ENCODE measurements at places on chromosomes 16 and 17. TPM values are rescaled to one million over a fixed set of nuclear protein-coding genes. Genes with fewer than 3 reads are reported as not detected.

HSF4 gene
- total RNA-seq = not detected

HBM gene
- not detected for total RNA-seq

ENDOV gene
- 13.8 TPM for total RNA-seq

CCDC102A gene
- total RNA-seq = 12.8 TPM

C16orf74 gene
- total RNA-seq = not detected

TBC1D3K gene
- not detected for total RNA-seq

LCMT1 gene
- total RNA-seq = 73.4 TPM

DLX4 gene
- not detected for total RNA-seq

DNA sequence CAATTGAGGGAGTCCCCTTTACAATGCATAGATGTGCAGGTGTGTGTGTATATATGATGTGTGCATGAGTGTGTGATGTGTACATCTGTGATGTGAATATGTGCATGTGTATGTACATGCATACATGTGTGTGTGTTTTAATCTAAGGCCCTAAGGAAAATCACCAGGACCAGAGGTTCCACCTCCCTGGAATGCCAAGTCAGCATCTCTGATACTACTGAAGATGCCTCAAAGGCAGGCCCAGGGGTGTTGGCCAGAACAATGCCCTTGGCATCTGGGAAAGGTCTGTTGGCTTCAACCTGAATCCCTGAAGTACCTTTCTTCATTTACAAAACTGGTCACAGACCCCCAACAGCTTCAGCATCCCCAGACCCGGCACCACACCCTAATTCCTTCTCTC, 129.5 kb downstream of the CDYL2 start:
- no peak for DNase-seq

- no peak for DNase-seq
These were observed 440 bp upstream of the ZNF778 start for GRCh38 chr16:89217138-89217387.

GRCh38 chr16:54720259-54720658, 210.4 kb upstream of the IRX5 start:
- DNase-seq = no peak

- no peak for DNase-seq
These were observed 45.2 kb upstream of the ZNF469 start for GRCh38 chr16:88337538-88337937.

DNA sequence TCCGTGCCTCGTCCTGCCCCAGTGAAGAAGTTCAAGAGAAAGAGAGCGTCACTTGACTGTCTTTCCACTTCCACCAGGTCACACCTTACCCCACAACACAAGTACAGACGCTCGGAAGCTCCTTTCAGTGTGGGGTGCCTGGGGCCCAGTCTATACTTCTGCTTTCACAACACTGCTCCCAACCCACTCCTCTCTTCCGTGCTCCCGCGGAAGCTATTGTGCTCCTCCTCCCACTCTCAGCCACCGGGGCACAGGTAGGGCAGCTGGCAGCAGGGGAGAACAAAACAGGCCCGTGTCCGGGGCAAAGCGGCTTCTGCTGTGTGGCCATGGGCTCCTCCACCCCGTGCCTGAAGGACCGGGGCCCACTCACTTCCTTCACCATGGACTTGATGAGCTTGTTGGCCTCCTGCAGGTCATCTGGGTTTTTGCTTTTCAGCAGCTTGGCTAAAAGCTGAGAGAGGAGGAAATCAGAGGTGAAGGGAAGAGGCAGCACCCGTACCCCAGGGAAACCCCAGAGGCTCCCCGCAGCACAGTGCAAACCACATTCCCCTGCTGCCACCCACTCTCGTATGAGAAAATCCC, 18.9 kb downstream of the GGA3 start:
- DNase-seq = no peak

GRCh38 chr17:16924696-16925440, 47.0 kb downstream of the TNFRSF13B start:
- DNase-seq = no peak

- no peak for DNase-seq
These were observed 325.1 kb upstream of the HSBP1 start for GRCh38 chr16:83482545-83483162.

DNA sequence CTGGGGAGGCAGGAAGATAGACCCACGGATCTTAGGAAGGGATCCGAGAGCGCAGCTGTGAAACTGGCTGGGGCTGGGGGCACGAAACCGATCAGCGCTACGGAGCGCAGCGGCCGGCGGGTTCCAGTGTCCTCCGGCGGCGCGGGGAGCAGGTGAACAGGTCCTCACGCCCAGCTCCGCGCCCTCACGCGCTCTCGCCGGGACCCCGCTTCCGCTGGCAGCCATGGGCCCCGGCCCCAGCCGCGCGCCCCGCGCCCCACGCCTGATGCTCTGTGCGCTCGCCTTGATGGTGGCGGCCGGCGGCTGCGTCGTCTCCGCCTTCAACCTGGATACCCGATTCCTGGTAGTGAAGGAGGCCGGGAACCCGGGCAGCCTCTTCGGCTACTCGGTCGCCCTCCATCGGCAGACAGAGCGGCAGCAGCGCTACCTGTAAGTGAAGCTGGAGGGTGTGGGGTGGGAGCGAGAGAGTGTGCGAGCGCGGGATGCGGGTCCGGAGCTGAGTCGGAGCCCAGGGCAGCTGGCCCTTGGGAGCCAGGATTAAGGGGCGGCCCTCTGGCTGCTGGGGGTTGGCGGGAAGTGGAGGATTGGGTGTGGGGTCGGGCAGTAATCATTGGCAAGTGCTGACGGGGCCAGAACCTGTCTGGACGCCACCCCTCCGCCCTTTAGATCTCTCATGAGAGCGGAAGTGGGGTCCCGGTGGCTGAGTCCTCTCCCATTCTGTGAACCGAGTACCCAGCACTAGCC, 479 bp downstream of the ITGA3 start:
- DNase-seq = peak; percentile 93

GRCh38 chr17:2406903-2407790, 6.3 kb upstream of the MNT start:
- DNase-seq = no peak

- no peak for DNase-seq
These were observed 24.6 kb upstream of the GUCY2D start for GRCh38 chr17:7977805-7978204.

GRCh38 chr17:58156839-58157803, 8.9 kb downstream of the OR4D1 start:
- peak; percentile 77 for DNase-seq

- no peak for DNase-seq
These were observed 7.8 kb upstream of the SRCIN1 start for GRCh38 chr17:38613525-38613980.

GRCh38 chr16:72404299-72404698, 232.3 kb upstream of the PMFBP1 start:
- DNase-seq = no peak

DNA sequence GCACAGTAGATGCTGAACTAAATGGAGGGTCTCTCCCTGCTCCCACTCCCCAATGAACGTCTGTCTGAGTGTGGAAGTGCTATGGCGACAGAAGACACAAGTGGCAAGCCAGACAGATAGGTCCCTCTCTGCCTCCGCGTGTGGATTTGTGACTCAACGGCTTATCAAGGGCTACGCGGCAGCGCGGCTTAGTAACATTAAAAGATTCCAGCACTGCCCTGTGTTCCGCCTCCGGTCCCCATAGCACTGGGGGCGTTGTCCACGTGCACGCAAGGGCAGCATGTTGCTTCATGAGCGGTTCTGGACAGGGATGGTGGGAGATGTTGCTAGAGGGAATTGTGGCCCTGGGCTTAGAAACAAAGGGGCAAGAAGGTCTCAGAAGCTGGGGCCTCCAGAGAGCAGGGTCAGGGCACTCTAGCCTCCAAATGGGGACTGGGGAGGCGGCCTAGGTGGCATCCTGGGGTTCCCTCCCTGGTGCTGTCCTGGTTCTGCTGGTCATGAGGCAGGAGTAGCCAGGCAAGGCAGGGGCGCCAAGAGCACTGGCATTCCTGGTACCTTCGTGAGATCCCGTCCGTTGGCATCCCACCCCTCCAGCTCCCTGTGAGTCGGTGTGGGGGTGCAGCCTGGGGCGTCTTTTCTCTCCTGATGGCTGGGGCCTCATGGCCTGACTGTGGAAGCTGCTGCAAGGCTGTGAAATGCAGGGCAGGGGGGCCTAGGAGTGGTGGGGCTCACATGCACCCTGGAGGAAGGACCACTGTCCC, 9.1 kb downstream of the CRHR1 start:
- DNase-seq = no peak

GRCh38 chr16:81167851-81168250, 70.6 kb upstream of the BCO1 start:
- DNase-seq = no peak

DNA sequence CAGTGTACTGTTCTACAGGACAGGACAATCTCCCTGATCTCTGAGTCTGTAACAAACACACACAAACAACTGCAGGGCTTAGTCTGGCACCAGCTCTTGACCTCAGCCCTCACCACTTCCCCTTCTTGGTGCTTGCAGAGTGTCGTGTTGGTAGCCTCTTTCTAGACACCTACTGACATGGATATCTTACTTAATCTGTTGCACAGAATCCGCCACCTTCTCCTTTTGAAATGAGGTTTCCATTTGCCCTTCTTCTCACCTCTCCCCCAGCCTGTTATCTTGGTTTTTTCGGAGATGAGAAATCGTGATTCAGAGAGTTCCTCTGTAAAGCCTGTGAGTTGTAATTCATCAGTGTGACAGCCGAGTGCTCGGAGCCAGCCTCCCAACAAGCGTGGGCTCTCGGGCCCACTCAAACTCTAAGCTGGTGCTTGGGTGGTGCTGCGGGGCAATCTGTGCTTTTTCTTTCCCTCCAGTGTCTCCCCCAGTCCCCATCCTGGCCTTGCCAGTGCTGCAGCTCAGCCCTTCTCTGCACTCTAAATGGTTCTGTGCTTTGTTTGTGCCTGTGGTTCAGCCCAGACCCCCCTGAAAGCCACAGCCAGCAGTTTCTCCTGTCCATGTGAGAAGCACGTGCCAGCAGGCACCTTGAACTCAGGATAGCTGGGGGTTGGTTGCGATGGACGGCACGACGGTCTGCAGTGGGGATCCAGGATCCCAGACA, 28.1 kb downstream of the KIAA0513 start:
- no peak for DNase-seq

- DNase-seq = no peak
These were observed 71.1 kb downstream of the WWOX start for GRCh38 chr16:78170494-78170933.

DNA sequence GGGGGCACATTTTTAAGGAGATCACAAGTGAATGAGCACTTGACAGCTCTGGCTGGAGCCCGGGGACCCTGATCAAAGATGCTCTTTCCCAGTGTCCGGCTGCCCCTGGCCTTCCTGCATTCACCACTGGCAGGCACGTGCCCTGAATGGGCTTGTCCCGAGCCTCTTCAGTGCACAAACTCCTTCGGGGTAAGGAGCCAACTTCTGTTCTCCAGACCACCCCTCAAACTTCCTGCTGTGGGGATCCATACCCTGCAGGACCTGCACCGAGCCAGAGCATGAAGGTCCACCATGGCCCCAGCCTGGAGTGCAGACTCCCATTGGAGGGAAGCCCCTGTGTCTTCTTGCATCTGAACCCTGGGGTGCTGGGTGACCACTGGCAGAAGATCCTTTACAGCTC, 9.8 kb upstream of the SLC12A3 start:
- no peak for DNase-seq

GRCh38 chr17:7080456-7081041, 498 bp upstream of the CLEC10A start:
- DNase-seq = no peak

DNA sequence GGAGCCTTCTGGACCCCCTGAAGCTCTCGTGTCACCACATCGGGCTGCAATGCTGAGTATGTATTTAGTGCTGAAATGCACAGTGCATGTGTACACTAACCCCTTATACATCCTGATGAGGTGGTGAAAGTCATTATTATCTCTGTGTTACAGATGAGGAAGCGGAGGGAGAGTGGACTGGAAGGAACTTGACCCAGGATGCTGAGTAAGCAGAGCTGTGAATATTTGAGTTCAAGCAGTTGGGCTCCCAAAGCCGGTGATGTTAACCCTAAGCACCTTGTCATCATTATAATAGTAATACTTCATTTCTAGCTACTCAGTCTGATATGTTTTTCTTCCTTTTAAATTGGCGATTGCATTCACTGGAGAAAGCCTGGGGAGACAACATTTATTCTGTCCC, 25.9 kb upstream of the NKD1 start:
- DNase-seq = no peak

- no peak for DNase-seq
These were observed 163.4 kb downstream of the ZFHX3 start for GRCh38 chr16:72884573-72884972.

GRCh38 chr16:59759296-59759695, 1025.2 kb upstream of the GOT2 start:
- no peak for DNase-seq

DNA sequence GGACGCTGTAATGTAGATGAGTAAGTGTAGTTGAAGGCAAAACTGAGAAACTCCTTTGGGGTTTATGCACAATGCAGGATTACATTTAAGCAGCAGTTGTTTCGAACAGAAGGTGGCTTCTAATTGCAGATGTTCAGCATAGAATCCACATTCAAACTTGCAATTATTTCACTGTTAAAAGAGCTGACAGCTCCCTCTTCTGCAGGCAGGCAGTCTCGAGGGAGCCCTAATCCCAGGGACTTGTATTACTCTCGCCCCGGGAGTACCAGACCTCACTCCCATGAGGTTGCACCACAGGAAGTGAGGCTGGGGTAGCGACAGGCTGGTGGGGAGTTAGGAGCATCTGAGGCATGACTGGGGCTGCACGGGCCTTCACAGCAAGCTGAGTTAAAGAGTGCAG, 484.3 kb upstream of the EEF2KMT start:
- DNase-seq = no peak

- no peak for DNase-seq
These were observed 42.5 kb downstream of the YPEL2 start for GRCh38 chr17:59373882-59374495.

GRCh38 chr16:17526956-17527937, 56.5 kb upstream of the XYLT1 start:
- DNase-seq = no peak

DNA sequence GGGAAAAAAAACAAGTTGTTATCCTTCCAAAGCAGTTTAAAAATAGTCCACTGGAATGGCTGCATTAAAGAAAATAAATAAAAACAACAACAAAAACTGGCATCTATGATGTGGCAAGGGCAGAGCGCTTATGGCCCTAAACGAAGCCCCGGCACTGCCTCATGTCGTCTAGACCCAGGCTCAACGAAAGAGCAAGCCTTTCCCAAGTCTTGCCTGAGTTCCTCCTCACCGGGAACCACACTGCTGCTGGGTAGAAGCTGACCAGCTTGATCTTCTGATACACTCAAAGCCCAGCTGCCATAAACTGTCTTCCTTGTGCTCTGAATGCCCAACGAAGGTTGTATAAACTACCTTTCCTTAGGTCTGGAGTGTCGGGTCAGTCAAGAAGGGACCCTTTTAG, 37.0 kb downstream of the NDEL1 start:
- DNase-seq = no peak

DNA sequence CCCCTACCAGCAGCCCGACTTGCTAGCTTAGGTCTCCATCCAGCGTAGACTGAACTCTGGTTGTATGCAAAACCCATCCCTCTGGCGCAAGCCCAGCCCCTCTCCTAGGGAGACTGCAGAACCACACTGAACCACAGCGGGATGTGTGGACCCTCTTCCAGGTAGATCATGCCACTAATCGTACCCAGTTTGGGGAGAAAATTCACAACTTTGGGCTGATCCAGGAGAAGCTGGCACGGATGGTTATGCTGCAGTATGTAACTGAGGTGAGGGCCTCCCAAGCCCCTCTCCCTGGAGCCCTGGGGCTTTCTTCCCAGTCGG, 3.2 kb downstream of the ACADVL start:
- DNase-seq = no peak

Measured in neural progenitor cell (in vitro differentiated cells).